ENCODE measurements at places on chromosomes 4 and X. TPM values are rescaled to one million over a fixed set of nuclear protein-coding genes. Genes with fewer than 3 reads are reported as not detected.

DNA sequence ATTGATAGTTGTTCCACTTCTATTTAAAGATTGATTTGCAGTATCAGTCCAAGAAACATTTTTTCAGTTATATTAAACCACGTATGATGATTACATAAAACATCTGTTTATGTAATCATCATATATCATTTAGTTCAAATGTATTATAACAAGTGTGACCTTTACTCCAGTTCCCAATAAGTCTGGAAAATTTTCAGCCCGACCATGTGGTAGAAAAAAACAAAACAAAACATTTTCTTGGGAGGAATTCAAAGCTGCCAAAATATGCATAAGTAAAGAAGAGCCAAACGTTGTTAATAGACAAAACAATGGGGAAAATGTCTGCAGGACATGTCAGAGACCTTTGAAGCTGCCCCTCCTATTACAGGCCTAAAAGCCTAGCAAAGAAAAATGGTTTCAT, 709.1 kb downstream of the FAT4 start:
- DNase-seq, result no peak

- no peak for DNase-seq
These were observed 752.5 kb upstream of the PCDH10 start for GRCh38 chr4:132396636-132397035.

- no peak for DNase-seq
These were observed 17.5 kb upstream of the JAKMIP1 start for GRCh38 chr4:6217716-6218381.

GRCh38 chr4:113256946-113257345, 207.5 kb downstream of the ANK2 start:
- no peak for DNase-seq

MAGEA6 gene
- not detected for total RNA-seq

PROM1 gene
- 7.1 TPM for total RNA-seq

- no peak for DNase-seq
These were observed 3.4 kb downstream of the MAML3 start for GRCh38 chr4:140150636-140150885.

- DNase-seq, result no peak
These were observed 373.4 kb downstream of the PDGFC start for GRCh38 chr4:156598138-156598681.

DNA sequence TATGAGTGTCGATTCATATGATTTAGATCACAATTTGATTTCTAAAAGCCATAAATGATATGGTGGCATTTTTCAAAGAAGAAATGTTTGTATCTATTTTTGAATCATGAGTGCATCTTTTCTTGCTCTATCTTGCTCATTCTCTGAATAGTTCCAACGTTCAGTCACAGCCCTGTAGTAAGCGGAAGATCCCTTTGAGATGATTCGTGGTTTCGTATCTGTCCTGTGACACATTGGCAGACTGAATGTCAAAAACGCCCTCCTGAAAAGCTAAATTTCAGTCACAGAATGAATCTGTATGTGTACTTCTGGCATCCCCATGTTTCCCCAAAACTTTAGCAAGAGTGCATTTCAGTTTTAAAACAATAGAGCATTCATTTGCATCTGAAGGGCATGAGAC, 1066.9 kb upstream of the TENM3 start:
- no peak for DNase-seq

RASGEF1B gene
- 24.4 TPM for total RNA-seq

- no peak for DNase-seq
These were observed 2.3 kb upstream of the UVSSA start for GRCh38 chr4:1344696-1345095.

- no peak for DNase-seq
These were observed 178.0 kb upstream of the EMCN start for GRCh38 chr4:100695871-100696270.

SSX2B gene
- not detected for total RNA-seq

GRCh38 chr4:15148691-15149090, 146.4 kb downstream of the CPEB2 start:
- DNase-seq, result no peak

FDCSP gene
- total RNA-seq, result not detected

- no peak for DNase-seq
These were observed 24.2 kb upstream of the AMELX start for GRCh38 chrX:11269006-11269405.

DNA sequence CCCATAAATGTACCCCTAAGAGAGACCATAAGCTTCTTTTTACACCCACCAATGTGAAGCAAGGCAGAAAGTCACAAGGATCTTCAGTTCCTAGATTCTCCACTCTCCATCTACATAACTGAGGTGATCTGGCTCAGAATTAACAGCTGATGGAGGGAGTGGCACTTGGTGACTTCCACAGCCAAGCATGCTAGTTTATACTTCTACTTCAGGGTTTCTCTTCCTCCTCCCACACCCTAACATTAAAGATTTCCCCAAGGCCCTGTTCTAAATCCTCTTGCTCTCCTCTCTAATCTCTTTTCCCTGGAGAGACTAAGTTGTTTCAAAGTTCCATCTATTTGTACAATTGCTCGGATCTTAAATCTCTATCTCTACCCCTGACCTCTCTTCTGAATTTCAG, 81.1 kb downstream of the MBNL3 start:
- DNase-seq, result no peak

PF4V1 gene
- not detected for total RNA-seq

DCHS2 gene
- total RNA-seq, result not detected

All from thoracic aorta (tissue), 2 donors.